SK-MEL-5 (cell line): ENCODE measurements at places on chromosomes 7 and 10. TPM values are rescaled to one million over a fixed set of nuclear protein-coding genes. Genes with fewer than 3 reads are reported as not detected.

DNA sequence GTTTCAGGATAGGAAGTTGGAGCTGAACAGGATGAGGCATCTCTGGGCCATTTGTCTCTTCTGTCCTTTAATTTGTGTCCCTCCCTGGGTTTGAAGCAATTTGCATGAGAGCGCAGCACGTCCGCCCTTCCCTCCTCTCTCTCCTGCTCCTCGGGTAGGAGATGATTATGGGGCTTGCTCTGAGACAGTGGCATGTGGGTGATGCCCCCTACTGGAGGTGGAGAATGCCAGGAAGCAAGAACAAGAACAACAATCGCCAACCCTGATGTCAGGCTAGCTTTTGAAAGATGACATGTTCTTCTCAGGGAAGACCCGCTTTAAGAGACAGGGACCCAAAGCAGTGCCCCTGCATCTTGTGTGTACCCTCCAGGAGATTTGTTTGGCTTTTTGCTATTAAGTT lies 63.9 kb upstream of the LOXL4 start:
- DNase-seq = peak; percentile 45

DNA sequence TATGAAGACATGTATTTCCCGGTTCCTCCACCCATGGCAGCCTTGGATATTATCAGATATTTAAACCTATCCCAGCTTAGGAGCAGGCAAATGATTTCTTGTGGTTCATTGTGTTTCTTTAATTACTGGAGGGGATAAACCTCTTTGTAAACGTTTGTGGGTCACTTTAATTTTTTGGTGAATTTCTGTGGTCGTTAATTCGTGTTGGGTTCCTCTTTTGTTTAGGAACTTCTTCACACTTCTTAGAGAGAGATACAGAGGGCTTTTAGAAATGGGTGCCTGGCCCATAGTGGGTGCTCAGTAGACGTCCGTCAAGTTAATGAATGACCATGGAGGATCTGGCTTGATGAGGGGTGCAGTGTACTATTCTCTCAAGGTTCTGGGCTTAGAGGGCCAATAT lies 27.2 kb upstream of the NUB1 start:
- DNase-seq = no peak

The AKR1C4 gene
- total RNA-seq = not detected in 2 replicates

The BAMBI gene
- 288 and 335 TPM in 2 replicates for total RNA-seq

GRCh38 chr7:152572101-152572500 lies 103.8 kb downstream of the XRCC2 start:
- DNase-seq = no peak

- no peak for DNase-seq
Measured at GRCh38 chr7:13321316-13321715, 633.9 kb downstream of the ARL4A start.

The TMEM130 gene
- total RNA-seq = not detected in 2 replicates

GRCh38 chr10:129075927-129076326 lies 391.1 kb upstream of the MGMT start:
- DNase-seq = no peak

DNA sequence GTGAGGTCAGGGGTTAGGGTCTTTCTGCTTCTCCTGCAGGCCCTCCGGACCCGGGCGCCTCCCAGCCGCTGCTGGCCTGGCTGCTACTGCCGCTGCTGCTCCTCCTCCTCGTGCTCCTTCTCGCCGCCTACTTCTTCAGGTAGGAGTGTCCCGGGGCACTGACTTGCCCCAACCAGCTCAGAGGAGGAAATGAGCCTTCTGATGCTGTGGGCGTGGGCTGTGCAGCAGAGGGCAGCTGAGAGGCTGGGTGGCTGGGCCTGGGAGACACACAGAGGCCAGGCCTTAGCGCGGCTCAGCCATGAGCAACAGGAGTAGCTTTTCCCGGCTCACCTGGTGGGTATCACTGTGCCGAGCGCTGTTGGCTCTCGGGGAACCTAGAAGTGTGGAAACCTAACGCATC lies 78.9 kb downstream of the MKI67 start:
- DNase-seq = no peak

The CCL24 gene
- total RNA-seq = not detected in 2 replicates

The SUFU gene
- 1.8 TPM in 2 replicates for total RNA-seq

GRCh38 chr10:132457328-132458070 lies 60.5 kb downstream of the PWWP2B start:
- no peak for DNase-seq

DNA sequence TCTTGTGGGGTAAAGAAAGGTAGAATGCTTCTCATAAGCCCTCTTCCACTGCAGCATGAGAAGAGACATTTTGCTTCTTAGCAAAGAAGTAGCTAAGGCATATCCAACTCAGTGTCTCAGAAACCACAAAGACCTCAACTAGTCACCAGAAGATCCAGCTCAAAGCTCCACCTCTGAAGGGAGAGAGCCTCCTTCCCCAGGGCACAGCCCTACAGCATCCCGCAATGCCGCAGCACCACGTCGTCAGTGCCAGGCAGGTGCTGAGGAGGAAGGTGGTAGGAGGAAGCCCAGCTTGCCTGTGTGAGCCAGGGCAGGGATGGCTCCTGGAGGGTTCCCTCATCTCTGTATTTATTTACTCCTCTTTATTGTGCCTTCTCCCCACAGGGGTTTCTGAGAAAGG lies 385.6 kb upstream of the NPVF start:
- DNase-seq = no peak

GRCh38 chr7:84484502-84485079 lies 290.0 kb upstream of the SEMA3A start:
- DNase-seq = no peak

The SEMA4G gene
- 1.3 and 4.7 TPM in 2 replicates for total RNA-seq

- DNase-seq = no peak
Measured at GRCh38 chr10:75040576-75040975, 70.9 kb upstream of the SAMD8 start.

The CLCN1 gene
- total RNA-seq = not detected in 2 replicates

The PON3 gene
- not detected in 2 replicates for total RNA-seq

- peak; percentile 64 for DNase-seq
Measured at GRCh38 chr10:93992400-93993030, 1.2 kb upstream of the PLCE1 start.

- DNase-seq = no peak
Measured at GRCh38 chr7:133401225-133401624, 148.3 kb downstream of the EXOC4 start.

DNA sequence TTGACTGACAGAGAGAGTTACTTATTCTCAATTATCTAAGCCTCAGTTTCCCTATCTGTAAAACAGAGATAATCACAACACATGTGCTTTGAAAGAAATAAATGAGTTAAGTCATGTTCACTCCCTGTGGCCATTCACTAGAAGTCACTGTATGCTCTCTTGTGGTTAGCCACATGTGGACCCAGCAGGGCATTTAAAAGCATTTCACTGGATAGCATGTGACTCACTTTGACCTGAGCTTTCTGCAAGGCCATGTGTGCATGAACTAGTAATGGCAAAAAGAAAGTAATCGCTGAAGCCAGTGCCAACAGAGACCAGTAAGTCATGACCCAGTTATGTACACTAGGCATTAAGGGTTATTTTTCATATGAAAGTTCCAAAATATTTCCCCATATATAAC lies 557.0 kb upstream of the IGFBP3 start:
- DNase-seq = no peak

The ABCC2 gene
- 99.4 and 113 TPM in 2 replicates for total RNA-seq

DNA sequence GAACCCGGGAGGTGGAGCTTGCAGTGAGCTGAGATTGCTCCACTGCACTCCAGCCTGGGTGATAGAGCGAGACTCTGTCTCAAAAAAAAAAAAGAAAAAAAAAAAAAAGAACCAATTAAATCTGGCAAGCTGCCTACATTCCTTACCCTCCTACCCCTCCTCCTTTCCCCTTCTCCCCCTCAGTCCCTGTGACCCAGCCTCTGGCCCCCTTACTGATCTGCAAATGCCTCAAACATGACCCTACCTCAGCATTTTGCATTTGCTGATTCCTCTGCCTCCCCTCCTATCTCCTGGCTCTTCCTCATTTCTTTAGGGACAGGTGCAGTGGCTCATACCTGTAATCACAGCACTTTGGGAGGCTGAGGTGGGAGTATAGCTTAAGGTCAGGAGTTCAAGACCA lies 19.3 kb downstream of the CDHR3 start:
- no peak for DNase-seq

DNA sequence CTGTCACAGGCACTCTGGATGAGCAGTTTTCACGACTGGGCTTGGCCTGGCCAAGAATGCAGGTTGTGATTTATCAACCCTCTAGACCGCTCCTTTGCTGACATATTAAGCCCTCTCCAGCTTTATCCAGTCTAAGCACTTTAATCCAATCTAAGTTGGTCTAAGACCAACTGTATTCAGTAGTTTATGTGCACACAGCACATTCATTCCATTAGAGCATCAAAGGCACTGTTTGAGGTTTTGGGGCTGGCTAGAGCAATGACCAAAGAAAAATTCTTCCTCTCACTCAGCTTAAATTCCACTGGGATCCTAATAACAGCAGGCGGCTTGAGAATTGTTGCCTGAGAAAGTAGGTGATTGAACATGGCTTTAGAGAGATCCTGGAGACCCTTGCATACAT lies 176.0 kb upstream of the INSYN2A start:
- DNase-seq = no peak

DNA sequence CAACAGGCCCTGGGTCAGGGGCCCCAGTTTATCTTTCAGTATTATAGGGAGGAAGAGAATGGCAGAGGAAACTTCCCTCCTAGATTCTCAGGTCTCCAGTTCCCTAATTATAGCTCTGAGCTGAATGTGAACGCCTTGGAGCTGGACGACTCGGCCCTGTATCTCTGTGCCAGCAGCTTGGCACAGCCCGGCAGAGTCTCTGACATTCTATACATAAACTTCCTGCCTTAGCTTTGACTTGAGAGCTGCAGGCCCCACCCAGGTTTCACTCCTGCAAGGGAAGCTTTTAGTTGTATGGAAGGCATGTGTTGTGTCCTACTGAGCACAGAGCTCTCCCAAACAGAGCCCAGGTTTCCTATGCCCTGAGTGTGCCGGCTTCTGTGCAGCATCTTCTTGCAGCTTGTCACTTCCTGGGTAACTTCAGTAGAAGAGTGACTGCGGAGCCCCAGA lies 205.6 kb upstream of the PRSS58 start:
- DNase-seq = no peak

GRCh38 chr7:23107781-23108180 lies 2.2 kb downstream of the KLHL7 start:
- no peak for DNase-seq

GRCh38 chr7:30525429-30525828 lies 20.8 kb upstream of the GGCT start:
- no peak for DNase-seq

The OR6V1 gene
- not detected in 2 replicates for total RNA-seq

GRCh38 chr10:24821986-24822385 lies 98.3 kb upstream of the ARHGAP21 start:
- DNase-seq = peak; percentile 77

- no peak for DNase-seq
Measured at GRCh38 chr7:92563345-92563744, 26.8 kb downstream of the FAM133B start.

The VGF gene
- 848 and 983 TPM in 2 replicates for total RNA-seq

GRCh38 chr7:25964483-25964991 lies 187.5 kb upstream of the NFE2L3 start:
- DNase-seq = peak; percentile 97

The CDHR3 gene
- total RNA-seq = 3.1 and 5.1 TPM in 2 replicates

DNA sequence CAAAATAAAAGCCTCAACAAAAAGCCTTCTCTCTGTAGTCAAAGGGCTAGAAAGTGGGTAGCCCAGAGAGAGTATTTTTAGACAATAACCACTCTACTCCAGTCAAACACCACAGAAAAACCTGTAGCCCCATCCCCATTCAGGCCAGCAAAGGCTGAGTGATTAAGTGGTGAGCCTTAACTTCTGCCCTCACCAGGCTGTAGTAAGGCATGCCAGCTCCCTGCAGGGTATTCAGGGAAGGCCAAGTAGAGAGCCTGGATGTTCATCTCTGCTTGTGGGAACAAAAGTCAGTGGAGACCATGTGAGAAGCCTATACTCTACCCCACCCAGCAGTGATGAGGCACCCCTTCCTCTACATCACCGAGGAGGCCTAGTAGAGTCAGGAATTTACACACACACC lies 51.2 kb downstream of the HIF1AN start:
- no peak for DNase-seq

The TYW1B gene
- 0.61 and 1.6 TPM in 2 replicates for total RNA-seq

The HOXA1 gene
- total RNA-seq = 5.6 TPM in 2 replicates

The EFCAB10 gene
- not detected in 2 replicates for total RNA-seq

DNA sequence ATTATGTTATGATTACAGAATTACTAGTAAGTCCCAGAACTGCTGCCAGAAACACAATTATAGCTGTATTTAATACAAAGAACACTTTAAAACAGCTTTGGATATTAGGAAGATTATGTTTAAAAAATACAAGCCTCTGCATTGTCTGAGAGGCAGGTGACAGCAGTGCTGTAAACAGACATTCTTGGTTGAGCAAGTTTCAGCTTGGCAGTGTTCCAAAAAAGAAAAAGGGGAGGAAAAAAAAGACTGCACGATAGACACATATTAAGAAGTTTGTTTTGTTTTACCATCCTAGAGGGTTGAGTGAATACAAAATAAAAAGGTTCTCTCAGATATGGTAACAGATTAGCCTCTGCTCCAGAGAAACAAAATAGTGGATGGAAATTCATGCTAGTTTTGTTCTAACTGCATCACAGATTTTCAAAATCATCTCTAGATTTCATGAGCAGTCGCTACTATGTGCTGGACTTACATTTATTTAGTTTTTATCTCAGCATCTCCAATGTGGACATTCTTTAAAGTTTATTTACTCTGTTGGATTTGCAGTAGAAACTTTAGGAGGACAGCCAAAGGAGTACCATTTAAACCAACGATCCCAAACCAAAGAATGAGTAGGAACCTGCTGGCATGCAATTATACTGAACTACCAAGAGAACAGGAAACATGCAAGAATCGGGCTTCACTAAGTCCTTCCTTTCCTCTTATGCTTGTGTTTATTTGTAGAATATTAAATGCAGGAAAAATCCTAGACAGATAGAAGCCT lies 9.0 kb downstream of the FAM204A start:
- peak; percentile 69 for DNase-seq

- DNase-seq = peak; percentile 31
Measured at GRCh38 chr10:118522791-118523498, 72.5 kb downstream of the PRLHR start.

DNA sequence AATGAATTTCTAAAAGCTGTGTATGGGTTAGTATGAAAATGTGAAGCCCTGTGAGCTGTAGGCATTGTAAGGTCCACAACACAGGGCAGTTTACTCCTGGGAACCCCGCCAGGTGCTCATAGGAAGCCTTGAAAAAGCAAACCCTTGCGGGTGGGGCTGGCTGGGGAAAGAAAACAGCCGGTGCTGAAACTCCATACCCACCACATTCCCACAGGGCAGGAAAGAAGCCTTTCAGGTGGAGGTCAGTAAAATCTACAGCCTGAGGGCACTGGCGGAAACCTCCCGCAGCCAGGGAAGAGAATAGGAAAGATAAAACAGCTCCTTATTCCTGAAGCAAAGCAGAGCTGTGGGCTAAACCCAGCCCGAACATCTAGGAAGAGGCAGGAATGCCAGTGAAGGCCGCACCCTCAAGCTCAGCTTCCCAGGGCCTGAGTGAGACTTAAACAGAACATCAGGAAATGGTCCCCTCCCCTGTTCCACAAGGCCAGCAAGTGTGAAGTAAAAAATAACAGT lies 34.7 kb downstream of the PODXL start:
- DNase-seq = no peak
